ENCODE measurements at places on chromosomes 13 and 19. TPM values are rescaled to one million over a fixed set of nuclear protein-coding genes. Genes with fewer than 3 reads are reported as not detected.
A peak's percentile ranks its signal among the peaks of the same experiment; 100 is the strongest.

PTGER1 gene
- total RNA-seq = not detected

VSIG10L gene
- total RNA-seq = 0.77 TPM

RNF225 gene
- total RNA-seq = not detected

KASH5 gene
- total RNA-seq = not detected

AMER2 gene
- not detected for total RNA-seq

SIGLEC6 gene
- total RNA-seq = 0.32 TPM

REEP6 gene
- total RNA-seq = 0.72 TPM

SLC15A1 gene
- total RNA-seq = not detected

S1PR2 gene
- total RNA-seq = 5.3 TPM

DGKH gene
- total RNA-seq = 5.2 TPM

ZNF540 gene
- total RNA-seq = 8.8 TPM

PRR22 gene
- 0.84 TPM for total RNA-seq

ELANE gene
- total RNA-seq = 1.5 TPM

GRCh38 chr13:40667622-40667978 is 1.2 kb upstream of the FOXO1 start:
- DNase-seq = no peak

- no peak for DNase-seq
Observed at GRCh38 chr19:33512580-33513137, 8.9 kb downstream of the PEPD start.

DNA sequence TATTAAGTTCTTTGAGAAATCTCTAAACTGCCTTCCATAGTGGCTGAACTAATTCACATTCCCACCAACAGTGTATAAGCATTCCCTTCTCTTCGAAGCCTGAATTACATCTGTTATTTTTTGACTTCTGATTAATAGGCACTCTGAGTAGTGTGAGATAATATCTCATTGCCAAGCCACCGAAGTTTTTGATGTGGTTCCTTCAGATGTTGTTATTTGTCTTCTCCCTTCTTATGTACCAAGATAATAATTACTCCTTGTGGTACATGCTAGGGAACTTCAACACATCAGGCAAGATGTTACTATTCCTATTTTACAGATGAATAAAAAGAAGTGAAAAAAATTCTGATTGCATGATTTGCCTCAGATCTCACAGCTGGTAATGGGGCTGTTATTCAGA is 70.9 kb downstream of the KCTD12 start:
- DNase-seq = no peak

- no peak for DNase-seq
Observed at GRCh38 chr19:45668342-45668871, 386 bp downstream of the GIPR start.

DNA sequence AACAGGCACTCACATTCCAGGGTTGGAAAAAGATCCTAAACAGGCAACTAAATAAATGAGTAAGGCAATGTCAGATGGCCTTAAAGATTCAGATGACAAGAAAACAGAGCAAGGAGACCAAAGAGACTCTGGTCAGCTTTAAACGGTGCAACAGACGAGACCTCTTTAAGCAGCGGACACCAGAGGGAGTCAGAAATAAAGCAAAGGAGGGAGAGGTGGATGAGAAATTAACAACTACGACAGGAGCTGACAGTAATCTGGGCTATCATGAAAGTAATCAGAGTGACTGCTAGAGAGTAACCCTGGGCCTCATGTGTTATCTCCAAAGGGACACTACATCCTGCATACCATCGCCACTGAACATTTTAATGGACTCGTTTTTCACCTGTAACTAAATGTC is 1.1 kb downstream of the ZNF550 start:
- no peak for DNase-seq

- no peak for DNase-seq
Observed at GRCh38 chr13:21823416-21823815, 152.5 kb downstream of the FGF9 start.

DNA sequence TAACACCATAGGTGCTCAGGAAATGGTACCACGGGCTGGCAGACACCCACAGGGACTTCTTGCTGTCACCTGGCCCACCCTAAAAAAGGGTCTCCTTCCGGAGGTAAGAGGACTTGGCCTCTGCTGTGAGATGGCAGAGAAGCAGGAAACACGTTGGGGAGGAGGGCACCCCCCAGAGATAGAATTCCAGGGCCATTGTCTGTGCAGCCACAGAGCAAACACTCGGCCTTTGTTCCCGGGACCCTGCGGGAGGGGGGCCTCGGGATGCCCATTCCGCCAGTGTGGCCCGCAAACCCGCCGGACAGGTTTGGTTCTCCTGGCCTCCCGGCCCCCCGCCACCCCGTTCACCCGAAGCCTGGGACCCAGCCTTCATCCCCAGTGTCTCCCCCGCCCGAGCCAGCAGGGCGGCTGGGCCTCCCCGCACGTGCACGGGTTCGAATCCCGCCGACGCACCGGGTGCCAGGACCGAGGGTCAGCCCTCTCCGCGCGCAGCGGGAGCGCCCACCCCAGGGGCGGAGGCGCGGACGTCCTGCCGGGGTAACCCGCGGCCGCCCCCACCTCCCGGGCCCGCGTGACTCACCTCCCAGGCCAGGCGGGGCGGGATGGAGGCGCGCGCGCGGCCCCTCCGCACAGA is 714 bp downstream of the PLPP2 start:
- DNase-seq = no peak

DNA sequence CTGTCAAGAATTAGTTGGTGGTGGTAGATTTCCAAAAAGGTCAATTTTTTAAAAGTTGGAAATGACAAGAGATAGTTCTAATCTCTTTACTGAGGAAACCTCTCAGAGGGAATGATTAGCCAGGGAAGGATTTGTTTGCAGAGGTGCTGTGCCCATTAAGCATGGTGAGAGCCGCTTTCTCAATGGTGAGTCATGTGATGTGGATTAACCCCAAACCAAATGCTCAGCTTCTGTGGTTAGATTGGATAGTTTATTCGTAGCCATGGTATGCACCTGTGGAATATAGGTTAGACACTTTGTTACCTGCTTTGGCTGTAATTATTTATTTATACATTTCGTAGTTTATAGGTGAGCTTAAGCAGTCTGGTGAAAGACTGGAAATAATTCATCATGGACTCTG is 7.1 kb downstream of the HNRNPM start:
- no peak for DNase-seq

GRCh38 chr19:1986357-1987162 is 29.0 kb downstream of the BTBD2 start:
- no peak for DNase-seq

DNA sequence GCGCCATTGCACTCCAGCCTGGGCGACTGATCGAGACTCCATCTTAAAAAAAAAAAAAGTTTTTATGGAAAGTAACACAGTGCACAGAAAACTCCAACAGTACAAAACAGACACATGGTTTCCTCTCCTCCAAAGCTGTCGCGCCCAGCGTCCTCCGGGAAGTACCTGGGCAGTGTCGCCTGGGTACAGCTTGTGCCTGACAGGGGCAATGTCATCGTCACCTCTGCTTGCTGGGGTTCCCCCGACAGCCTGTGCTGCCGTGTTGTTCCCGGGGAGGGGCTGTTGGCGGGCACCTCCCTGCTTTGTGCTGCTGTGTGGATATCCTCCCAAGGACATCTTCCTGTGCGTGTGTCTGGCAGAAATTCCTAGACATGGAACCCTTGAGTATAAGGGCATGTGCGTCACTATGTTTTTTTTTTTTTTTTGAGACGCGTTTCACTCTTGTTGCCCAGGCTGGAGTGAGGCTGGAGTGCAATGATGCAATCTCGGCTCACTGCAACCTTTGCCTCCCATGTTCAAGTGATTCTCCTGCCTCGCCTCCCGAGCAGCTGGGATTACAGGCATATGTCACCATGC is 2.4 kb upstream of the F2RL3 start:
- peak; percentile 74 for DNase-seq

GRCh38 chr13:51581148-51581820 is 3.0 kb upstream of the WDFY2 start:
- no peak for DNase-seq

- no peak for DNase-seq
Observed at GRCh38 chr13:36981156-36981743, 17.9 kb downstream of the ALG5 start.

DNA sequence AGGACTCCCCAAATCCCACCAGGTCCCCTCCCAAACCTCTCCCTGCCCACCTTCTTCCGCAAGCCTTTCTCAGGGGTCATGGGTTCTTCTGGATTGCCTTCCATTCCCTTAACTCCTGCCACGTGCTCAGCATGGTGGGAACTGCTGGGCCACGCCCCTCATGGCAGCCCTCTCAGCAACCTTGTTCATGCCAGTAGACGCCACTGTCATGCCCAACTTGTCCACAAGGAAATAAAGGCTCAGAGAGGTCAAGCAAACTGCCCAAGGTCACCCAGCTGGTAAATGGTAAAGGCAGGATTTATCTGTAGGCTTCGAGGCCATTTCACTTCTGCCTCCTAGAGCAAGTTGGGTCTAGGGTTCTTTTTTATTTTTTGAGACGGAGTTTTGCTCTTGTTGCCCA is 10.9 kb downstream of the PRAM1 start:
- DNase-seq = peak; percentile 16

GRCh38 chr13:99224021-99224420 is 23.4 kb downstream of the UBAC2 start:
- no peak for DNase-seq

DNA sequence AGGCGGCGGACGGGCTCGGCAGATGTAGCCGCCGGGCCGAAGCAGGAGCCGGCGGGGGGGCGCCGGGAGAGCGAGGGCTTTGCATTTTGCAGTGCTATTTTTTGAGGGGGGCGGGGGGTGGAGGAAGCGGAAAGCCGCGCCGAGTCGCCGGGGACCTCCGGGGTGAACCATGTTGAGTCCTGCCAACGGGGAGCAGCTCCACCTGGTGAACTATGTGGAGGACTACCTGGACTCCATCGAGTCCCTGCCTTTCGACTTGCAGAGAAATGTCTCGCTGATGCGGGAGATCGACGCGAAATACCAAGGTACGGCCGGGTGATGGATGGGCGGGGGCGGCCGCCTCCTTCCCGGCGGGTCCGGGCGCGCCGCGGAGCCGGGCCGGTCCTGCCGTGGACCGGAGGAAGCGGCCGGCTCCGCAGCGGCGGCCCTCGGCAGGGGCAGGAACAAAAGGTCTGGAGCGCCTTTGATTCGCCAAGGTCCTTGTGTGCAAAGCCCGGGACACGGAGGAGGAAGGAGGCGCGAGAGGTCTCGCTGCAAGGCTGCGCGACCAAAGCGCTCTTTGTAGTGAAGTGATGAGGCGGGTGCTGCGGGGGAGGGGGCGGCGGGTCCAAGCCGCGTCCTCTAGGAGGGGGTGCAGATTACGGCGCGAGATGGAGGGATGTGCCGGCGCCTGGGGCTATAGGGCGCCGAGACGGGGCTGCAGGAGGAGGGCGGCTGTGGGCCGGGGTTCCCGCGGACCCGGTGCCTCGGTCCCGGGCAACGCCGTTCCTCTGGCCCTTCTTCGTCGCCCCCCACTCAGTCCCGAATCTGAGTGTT is 689 bp downstream of the ING1 start:
- peak; percentile 65 for DNase-seq

- no peak for DNase-seq
Observed at GRCh38 chr13:84831666-84832657, 949.7 kb upstream of the SLITRK1 start.

- DNase-seq = peak; percentile 44
Observed at GRCh38 chr19:52343548-52343947, 7.5 kb downstream of the ZNF610 start.

GRCh38 chr19:9498183-9498902 is at the start of gene ZNF560:
Gene ZNF560, minus strand, starts transcription at chr19:9498616. Its CDS starts 23,303 bp downstream, at chr19:9475313.
- DNase-seq = no peak

GRCh38 chr19:44051650-44052402 is at the start of gene ZNF223:
Gene ZNF223, plus strand, starts transcription at chr19:44052036. Its CDS starts 3,141 bp downstream, at chr19:44055177.
- peak; percentile 95 for DNase-seq

- peak; percentile 63 for DNase-seq
Observed at GRCh38 chr19:49851456-49852259, 699 bp downstream of the PTOV1 start.

DNA sequence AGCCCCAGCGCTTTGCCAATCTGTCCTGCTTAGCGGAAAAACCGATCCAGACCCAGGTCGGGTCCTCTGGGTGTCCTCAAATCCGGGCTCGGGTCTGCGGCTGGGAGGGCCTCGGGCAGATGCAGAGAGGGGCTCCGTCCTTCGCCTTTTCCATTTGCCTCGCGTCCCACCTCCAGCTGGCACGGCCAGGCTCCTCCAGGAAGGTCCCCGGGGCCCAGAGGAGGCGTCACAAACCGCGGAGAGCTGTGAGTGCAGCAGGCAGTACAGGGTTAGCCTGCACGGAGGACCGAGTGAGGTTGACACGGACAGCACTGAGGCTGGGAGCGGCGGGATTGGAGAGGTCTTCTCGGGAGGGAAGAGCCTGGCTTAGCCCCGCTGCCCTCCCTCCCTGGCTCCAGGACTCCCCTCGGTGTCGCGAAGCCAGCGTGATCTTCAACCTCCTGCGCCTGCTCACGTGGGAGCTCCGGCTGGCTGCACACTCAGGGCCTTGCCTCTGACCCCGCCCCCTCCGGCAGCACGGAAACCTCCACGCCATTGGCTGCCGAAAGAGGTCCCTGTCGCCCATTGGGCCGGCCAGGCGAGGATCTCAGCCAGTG is 2.8 kb upstream of the IFNL2 start:
- peak; percentile 27 for DNase-seq

DNA sequence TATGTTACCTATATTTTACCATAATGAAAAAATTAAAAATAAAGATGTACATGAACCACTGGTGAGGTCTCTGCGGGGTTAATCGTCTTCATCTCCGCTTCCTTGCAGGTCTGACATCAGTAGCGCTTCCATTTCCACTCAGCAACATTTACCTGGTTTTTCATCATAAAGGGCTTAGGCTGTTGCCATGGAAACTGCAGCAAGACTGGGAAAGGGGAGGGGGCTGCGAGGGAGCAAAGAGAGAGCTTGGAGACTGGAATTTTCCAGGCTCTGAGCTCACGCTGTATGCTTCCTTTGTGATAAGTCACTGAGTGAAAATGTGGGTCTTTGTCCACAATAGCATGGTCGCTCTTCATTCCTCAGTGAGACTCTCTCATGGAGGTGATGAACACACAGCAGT is 136.6 kb upstream of the USP29 start:
- no peak for DNase-seq

GRCh38 chr19:39052846-39053245 is 20.5 kb upstream of the FBXO27 start:
- DNase-seq = no peak

DNA sequence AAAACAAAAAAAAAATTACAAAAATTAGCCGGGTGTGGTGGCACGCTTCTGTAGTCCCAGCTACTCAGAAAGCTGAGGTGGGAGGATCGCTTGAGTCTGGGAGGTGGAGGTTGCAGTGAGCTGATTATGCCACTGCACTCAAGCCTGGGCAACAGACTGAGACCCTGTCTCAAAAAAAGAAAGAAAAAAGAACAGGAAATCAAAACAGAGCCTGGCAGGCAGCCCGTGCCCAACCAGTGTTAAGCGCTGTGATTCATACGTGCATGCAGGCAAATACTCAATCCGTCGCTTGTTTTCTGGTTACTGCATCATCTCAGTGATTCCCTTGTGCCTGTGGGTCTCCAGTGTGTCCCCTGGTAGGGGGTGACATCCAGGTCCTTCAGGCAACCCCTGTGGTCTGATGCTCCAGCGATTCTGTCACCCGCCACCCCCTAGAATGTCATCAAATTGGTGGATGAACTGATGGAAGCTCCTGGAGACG is 18.1 kb downstream of the DDX39A start:
- DNase-seq = no peak
